Pancreas (tissue), 10 donors: ENCODE measurements at places on chromosomes 1 and 21. TPM values are rescaled to one million over a fixed set of nuclear protein-coding genes. Genes with fewer than 3 reads are reported as not detected.

GRCh38 chr1:183025782-183026774, 2.9 kb downstream of the LAMC1 start:
- no peak for DNase-seq

GRCh38 chr1:209710847-209711246, 6.2 kb downstream of the HSD11B1 start:
- DNase-seq: no peak

DNA sequence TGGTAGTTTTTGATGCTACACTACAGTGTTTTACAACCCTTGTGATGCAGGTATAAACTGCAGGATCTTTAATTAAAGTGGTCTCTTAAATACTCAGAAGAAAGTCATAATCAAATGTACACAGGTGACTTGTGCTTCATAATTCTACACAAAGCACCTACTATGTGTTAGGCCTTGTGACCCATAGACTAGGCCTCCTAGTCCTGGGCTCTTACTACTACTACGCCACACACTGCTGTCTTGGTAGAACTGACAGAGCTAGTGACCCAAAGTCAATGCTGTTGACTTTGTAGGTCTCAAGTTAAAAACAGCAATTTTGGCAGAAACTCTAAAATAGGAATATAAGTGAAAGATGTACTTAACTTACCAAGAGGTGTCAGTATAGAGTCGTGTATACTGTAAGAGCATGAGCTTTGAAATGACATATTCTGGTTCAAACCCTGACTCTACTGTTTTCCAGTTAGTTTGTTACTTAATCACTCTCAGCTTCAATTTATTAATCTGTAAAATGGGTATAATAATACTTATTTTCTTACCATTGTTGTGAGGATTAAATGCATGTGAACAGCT, 48.6 kb upstream of the LMO4 start:
- no peak for DNase-seq

GRCh38 chr21:40846587-40847411, at the start of gene DSCAM:
Gene DSCAM, minus strand, starts transcription at chr21:40847158. Its CDS starts 497 bp downstream, at chr21:40846661.
- no peak for DNase-seq

DNA sequence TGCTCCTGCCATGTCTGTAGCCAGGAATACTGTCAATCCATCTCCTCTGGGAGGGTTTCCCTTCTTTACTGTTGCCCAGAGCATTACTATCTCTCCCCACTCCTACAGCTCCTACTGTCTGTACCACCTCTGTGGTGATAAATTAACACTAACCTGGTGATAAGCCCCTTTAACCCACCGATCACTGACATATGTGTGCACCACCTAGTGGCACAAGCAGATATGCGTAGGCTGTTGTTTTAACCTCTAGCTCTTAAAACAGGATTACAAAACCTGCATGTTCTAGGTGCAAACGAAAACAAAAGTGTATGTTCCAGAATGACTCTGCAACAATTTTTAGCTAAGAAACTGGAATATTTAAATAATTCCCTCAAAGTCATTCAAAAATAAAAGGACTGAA, 93.9 kb upstream of the BEND5 start:
- no peak for DNase-seq

- no peak for DNase-seq
Measured at GRCh38 chr1:234222561-234223280, 150.5 kb upstream of the COA6 start.

DNA sequence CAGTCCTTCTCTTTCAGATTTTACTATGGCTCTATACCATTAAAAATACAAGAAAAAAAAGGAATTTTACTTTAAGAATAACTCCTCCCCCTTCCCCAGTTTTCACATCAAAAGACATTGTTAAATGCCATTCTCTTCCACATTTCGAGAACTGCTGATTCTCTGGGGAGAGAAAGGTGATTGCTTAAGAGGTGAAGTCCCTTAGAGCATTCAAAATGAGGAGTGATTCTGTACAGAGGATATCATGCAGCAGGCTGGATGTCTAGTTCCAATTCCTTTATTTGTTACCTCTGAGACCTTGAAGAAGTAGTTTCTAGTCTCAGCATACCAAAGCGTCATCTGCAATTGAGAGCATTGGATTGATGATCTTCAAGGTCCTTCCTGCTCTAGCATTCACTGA, 46.9 kb downstream of the FMO3 start:
- no peak for DNase-seq

DNA sequence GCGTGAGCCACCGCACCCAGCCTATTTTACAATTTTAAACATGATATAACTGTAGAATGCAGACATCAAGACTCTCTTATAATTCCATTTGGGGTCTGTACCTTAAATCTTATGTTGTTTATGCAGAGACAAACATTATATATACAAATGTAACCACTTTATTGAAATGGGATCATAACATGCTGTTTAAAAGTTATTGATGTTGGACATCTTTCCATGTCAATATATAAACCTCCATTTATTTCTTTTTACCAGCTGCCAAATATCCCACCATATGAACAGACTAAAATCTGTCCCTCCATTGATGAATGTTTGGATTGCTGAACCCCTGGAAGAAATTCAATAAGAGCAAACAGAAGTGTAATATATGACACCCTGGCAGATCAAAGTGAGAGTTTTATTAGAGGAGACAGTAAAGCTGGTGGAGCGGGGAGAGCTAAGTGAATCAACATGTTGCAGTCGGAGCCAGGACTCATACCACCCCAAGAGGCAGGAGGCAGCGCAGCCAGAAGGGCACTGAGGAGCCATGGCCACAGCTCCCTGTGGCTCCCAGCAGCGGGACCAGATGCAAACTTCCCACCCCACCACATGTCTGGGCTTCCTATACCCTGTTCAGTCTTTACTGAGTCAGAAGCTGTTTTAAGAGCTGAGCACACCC, 4.7 kb upstream of the PCSK9 start:
- DNase-seq: no peak

GRCh38 chr1:239810061-239810481, 281.6 kb upstream of the FMN2 start:
- DNase-seq: no peak

DNA sequence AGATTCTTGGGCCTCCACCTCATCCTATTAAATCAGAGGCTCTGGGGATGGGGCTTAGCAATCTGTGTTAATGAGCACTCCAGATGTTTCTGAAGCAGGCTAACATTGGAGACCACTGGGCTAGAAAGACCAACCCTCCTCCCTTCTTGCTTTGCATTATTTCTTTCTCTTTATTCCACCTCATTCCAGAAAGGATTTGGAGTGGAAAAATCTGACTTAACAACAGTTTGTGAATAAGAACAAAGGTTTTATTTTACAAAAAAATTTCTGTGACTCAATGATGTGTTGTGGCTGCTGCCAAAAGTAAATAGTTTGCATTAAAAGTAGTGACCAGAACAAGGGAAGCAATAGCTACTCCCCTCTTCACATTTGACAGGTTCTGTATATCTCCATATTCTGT, 79.4 kb downstream of the TGFB2 start:
- no peak for DNase-seq

DNA sequence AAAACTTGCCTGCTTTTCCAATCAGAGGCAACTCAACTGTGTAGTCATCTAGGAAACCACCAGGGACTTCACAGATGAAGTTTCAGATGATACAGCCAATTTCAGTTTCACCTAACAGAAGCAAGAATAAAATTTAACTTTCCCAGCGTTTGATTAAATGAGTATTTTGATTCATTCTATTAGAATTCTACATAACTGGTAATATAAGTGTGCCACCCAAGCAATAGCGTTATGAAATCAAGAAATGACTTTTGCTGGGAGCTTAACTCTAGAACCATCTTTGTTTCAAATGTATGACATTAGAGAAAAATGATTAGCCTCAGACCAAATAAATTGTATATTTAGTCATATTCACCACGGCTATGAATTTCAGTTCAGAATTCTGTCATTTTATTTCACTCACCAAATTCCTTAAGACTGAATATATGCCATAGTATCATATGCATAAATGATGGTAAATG, 239.3 kb downstream of the NRIP1 start:
- no peak for DNase-seq

DNA sequence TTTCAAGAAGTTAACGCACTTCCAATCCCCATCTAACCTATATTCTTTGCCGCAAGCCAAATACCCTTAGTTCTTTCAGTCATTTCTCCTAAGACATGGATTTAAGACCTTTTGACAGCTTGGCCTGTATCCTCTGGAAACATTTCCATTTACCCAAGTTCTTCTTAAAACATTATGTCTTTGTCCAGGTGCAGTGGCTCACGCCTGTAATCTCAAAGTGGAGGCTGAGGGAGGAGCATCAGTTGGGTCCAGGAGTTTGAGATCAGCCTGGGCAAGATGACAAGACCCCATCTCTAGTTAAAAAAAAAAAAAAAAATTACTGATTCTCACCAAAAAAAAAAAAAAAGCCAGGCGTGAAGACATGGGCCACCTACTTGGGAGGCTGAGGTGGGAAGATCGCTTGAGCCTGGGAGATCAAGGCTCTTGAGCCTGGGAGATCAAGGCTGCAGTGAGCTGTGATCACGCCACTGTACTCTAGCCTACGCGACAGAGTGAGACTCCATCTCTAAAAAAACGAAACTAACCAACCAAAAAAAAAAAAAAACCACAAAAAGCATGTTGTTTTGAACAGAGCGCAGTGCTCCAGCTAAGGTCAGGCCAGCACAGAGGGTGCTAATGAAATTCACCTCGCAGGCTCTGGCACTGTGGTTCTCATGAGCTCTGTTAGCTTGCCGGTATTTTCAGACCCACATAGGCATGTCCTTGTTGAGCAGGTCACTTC, 36.0 kb downstream of the NUAK2 start:
- DNase-seq: no peak

DNA sequence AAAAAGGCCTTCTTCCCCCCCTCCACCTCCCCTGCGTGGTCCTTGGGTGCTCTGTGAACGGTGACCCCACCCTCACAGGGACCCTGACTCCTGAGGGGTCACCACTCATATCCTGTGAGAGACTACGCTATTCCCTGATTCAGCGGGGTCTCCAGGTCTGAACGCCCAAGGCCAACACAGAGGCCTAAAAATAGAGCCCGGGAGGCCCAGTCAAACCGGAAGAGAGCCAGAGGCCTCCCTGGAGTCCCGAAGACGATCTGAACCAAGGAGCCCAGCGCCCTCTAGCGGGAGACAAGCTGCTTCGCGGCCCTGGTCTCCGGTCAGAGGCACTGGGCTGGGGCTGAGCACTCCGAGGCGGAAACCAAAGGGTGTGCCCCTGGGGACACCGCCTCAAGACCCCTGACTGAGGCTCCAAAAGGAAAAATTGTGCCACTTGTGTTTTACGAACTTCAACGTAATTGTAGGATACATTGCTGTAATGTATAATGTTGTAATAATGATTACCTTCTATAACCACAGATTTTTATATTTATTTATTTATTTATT, 42.4 kb upstream of the PSEN2 start:
- peak; percentile 97 for DNase-seq

- no peak for DNase-seq
Measured at GRCh38 chr1:57325117-57325516, 98.7 kb downstream of the DAB1 start.

DNA sequence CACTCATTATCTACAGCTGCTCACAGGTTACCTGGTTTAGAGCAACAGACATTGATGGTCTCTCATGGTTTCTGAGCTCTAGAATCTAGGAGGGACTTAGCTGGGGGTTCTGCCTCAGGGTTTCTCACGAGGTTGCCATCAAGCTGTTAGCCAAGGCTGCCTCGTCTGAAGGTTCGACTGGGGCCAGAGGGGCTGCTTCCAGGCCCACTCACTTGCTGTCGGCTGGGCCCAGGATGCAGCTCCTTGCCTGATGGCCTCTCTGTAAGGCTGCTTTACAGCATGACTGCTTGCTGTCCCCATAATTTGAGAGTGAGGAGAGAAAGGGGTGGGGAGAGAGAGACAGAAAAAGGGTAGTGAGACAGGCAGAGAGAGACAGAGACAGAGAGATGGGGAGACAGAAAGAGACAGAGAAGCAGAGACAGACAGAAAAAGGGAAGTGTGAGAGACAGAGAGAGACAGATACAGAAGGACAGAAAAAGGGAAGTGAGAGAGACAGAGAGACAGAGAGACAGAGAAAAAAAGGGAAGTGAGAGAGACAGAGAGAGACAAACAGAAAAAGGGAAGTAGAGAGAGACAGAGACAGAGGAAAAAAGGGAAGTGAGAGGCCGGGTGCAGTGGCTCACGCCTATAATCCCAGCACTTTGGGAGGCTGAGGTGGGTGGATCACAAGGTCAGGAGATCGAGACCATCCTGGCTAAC, 106.8 kb upstream of the C1orf174 start:
- no peak for DNase-seq

GRCh38 chr1:29385966-29386365, 149.6 kb downstream of the PTPRU start:
- no peak for DNase-seq

DNA sequence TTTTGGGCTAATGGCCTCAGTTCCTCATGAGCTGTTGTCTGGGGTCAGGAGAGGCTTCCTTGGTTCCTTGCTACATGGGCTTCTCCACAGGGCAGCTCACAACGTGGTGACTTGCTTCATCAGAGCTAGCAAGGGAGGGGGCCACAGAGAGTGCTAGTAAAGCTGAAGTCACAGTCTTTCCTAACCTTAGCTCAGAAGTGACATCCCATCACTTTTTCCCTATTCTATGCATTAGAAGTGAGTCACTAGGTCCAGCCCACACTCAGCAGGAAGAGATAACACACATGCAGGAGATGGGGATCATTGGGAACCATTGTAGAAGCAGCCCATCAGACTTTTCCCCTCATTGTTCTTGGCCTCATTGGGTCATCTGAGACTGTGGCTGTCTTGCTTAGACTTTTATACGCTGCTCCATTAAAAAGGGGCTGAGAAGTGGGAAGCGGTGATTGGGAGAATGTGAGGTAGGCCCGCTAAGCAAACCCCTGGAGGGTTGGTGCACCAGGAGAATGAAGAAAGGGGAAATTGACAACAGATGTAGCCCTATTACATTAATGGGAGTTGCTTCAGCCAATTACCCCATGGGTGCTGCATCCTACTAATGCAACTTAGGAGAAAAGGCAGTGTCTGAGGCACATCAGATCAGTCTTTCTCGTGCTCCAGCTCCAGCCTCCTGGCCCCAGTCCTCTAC, 22.1 kb upstream of the IGSF21 start:
- DNase-seq: no peak

GRCh38 chr1:115706587-115707425, 61.7 kb downstream of the CASQ2 start:
- no peak for DNase-seq

DNA sequence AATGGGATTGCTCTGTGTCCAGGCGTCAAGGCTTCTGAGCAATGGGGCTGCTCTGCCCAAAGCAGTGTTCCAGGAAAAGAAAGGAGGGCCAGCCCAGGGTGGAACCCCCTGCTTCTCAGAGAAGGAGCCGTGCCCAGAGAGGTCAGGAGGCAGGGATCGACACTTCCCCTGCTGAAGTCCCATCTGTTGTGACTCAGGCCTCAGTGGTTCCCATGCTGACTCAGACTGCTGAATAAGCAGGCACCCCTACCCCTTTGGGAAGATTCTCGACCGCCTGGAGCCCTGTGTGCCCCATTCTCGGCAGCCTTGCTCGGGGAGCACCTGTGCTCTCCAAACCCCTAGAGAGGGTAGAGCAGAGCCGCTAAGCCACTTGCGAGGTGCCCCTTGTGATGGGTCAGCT, 23.9 kb downstream of the PKP1 start:
- DNase-seq: no peak

The CFAP45 gene
- total RNA-seq: not detected

The LMX1A gene
- not detected for total RNA-seq

The ADGRL2 gene
- 21.3 TPM for total RNA-seq

The KIRREL1 gene
- total RNA-seq: 5.4 TPM

The HFM1 gene
- 1.9 TPM for total RNA-seq

The CLCA1 gene
- not detected for total RNA-seq
